ENCODE measurements at places on chromosomes 1 and 21.

- H3K4me1 ChIP-seq: peaks cover 1% of the 10 kb centered on the region
- H3K4me3 ChIP-seq: no peak overlapping the region
- DNase-seq: no peak
- H3K36me3 ChIP-seq: peaks cover 1% of the 10 kb centered on the region
- no peak overlapping the region for H3K27ac ChIP-seq
- peaks cover 35% of the 10 kb centered on the region for H3K27me3 ChIP-seq
Measured at GRCh38 chr21:35652196-35652595, 408.1 kb downstream of the SETD4 start.

DNA sequence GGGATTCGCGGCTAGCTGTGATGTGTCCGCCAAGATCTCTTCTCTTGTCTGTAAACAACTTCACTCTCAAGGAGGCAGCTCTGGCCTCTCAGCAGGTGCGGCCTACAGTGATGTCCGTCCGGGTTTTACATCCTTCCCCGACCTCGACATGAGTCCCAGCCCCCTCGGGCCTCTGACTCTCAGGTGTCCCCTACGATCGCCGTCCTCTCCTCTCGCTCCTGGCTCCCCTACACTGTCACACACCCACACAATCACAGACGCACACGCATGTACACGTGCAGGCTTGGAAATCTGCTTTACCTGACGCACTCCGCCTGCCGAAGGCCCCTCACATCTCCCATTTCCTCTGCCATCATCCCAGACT is 797 bp upstream of the RSPH1 start:
- peak overlapping the region; percentile 85 for H3K27ac ChIP-seq
- H3K27me3 ChIP-seq: peaks cover 4% of the 10 kb centered on the region
- DNase-seq: no peak
- H3K4me1 ChIP-seq: peaks cover 21% of the 10 kb centered on the region
- peak overlapping the region; percentile 88 for H3K4me3 ChIP-seq

- H3K36me3 ChIP-seq: no peaks in the 10 kb centered on the region
- H3K27me3 ChIP-seq: no peaks in the 10 kb centered on the region
- H3K4me3 ChIP-seq: no peak overlapping the region
- DNase-seq: no peak
- no peak overlapping the region for H3K27ac ChIP-seq
- peaks cover 14% of the 10 kb centered on the region for H3K4me1 ChIP-seq
Measured at GRCh38 chr1:229185963-229186362, 84.9 kb upstream of the RAB4A start.

- H3K27ac ChIP-seq: no peak overlapping the region
- no peak for DNase-seq
- H3K36me3 ChIP-seq: no peaks in the 10 kb centered on the region
- H3K27me3 ChIP-seq: peaks cover 5% of the 10 kb centered on the region
Measured at GRCh38 chr1:7252411-7253117, 467.3 kb downstream of the CAMTA1 start.

DNA sequence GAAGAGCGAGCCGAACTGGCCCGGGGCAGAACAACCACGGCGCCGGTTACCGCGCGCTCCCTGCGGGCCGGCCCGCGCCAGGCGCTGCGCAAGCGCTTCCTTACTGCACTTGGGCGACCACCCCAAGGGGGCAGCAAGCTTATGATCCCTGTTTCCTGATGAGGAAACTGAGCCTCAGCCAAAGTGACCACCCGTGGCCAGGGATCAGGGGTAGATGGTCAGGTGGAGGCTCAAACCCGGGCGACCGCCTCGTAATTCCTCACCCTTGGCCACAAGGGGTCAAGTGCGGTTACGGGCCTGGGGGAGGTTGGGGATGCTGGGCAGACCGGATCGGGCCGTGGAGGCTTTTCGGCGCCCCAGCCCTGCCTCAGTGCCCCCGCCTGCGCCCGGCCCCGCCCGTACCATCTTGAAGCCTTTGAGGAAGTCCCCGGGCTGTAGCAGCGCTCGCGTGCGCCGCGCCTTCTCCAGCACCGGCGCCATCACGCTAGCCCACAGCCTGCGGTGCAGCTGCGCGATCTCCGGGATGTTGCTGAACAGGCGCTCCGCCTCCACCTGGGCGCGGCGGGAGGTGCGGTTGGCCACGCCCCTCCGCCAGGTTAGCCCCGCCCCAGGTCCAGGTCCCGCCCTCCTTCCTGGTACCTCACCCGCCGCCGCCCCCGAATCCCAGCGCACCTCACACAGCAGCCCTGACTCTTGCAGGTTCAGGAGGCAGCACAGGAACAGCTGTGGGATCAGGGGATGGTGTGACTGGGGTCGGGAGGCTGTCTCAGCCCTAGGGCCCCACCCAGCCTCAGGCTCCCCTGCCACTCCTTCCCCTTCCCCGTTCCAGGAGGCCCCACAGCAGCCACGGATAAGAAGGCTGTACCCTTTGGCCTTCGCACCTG is 5.4 kb upstream of the TNFRSF25 start:
- H3K27ac ChIP-seq: no peak overlapping the region
- no peaks in the 10 kb centered on the region for H3K36me3 ChIP-seq
- no peak overlapping the region for H3K4me3 ChIP-seq
- no peaks in the 10 kb centered on the region for H3K27me3 ChIP-seq
- peaks cover 1% of the 10 kb centered on the region for H3K4me1 ChIP-seq

GRCh38 chr1:104706631-104707147 is 957.0 kb downstream of the AMY1C start:
- H3K27ac ChIP-seq: no peak overlapping the region
- H3K4me1 ChIP-seq: peaks cover 3% of the 10 kb centered on the region
- no peak overlapping the region for H3K4me3 ChIP-seq
- no peaks in the 10 kb centered on the region for H3K27me3 ChIP-seq

DNA sequence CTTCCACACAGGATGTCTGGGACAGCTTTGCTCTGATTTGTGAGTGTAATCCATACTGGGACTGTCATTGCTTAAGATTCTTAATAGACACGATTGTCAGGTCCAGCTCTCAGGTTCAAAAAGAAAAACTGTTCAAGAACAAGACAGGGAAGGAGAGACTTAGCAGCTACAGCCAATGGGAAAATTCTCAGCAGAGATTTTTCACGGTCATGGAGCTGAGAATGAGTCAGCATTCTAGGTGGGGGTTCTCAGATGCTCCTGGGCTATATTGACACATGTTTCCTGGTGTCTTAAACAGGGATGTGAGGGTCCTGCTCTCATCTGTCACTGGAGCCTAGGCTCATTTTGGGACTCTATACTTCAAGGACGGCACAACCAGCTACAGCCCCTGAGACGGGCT is 318.3 kb downstream of the RRAGC start:
- H3K4me3 ChIP-seq: no peak overlapping the region
- no peak for DNase-seq
- H3K36me3 ChIP-seq: no peaks in the 10 kb centered on the region

- no peaks in the 10 kb centered on the region for H3K27me3 ChIP-seq
- no peaks in the 10 kb centered on the region for H3K4me1 ChIP-seq
- no peak for DNase-seq
Measured at GRCh38 chr1:59214248-59215208, 82.4 kb upstream of the FGGY start.

- H3K36me3 ChIP-seq: no peaks in the 10 kb centered on the region
- H3K4me1 ChIP-seq: no peaks in the 10 kb centered on the region
- DNase-seq: no peak
- H3K27me3 ChIP-seq: peaks cover 8% of the 10 kb centered on the region
- H3K27ac ChIP-seq: no peak overlapping the region
- H3K4me3 ChIP-seq: no peak overlapping the region
Measured at GRCh38 chr1:227913764-227914721, 33.7 kb downstream of the WNT9A start.

- H3K36me3 ChIP-seq: no peaks in the 10 kb centered on the region
- no peak overlapping the region for H3K4me3 ChIP-seq
- H3K27ac ChIP-seq: no peak overlapping the region
- H3K4me1 ChIP-seq: peaks cover 7% of the 10 kb centered on the region
- no peak for DNase-seq
Measured at GRCh38 chr1:243474136-243474881, 218.5 kb downstream of the SDCCAG8 start.

GRCh38 chr1:5424802-5425703 is 567.2 kb downstream of the NPHP4 start:
- peaks cover 36% of the 10 kb centered on the region for H3K27me3 ChIP-seq
- no peak overlapping the region for H3K27ac ChIP-seq
- H3K4me1 ChIP-seq: peaks cover 17% of the 10 kb centered on the region
- no peak overlapping the region for H3K4me3 ChIP-seq

- peak; percentile 11 for DNase-seq
- peaks cover 11% of the 10 kb centered on the region for H3K27me3 ChIP-seq
- peak overlapping the region; percentile 71 for H3K4me3 ChIP-seq
- H3K4me1 ChIP-seq: no peaks in the 10 kb centered on the region
- no peaks in the 10 kb centered on the region for H3K36me3 ChIP-seq
- no peak overlapping the region for H3K27ac ChIP-seq
Measured at GRCh38 chr1:7680207-7680954, 90.7 kb upstream of the VAMP3 start.

DNA sequence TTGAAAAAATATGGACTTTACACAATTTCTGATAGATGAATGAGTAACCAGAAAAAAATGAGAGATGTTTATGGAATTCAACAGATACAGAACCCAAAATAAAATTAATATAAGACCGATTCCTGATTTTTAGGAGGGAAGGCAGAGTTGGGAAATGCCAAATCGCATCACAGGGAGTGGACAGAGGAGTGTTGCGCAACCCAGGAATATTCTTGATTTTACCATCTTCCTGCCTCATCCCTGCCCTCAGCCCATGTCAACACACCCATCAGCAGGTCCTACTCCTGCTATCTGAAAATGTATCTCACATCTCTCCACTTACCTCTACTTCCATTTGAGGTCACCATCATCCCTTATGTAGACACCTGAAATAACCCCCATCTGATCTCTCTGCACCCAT is 221.0 kb downstream of the DSCAM start:
- no peak for DNase-seq
- no peak overlapping the region for H3K4me3 ChIP-seq
- no peaks in the 10 kb centered on the region for H3K36me3 ChIP-seq
- no peaks in the 10 kb centered on the region for H3K4me1 ChIP-seq
- H3K27me3 ChIP-seq: no peaks in the 10 kb centered on the region
- H3K27ac ChIP-seq: no peak overlapping the region

DNA sequence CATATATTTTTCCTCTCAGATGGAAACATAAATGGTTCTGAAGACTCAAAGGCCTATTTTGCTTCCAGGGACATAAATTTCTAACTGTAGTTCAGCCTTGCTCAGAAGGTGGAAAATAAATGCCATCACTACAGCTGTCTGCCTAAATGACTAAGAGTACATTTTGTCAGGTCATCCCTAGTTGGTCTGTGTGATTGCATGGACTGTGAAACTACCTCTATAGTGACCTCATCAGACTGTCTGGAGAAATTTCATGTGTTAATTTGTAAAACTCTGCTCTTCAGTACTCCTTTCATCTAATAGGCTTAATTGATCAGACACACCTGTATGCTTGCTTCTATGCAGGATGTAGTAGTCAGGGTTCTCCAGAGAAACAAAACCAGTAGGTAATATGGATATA is 886.9 kb downstream of the AMY1C start:
- H3K36me3 ChIP-seq: no peaks in the 10 kb centered on the region
- H3K27ac ChIP-seq: no peak overlapping the region
- no peak overlapping the region for H3K4me3 ChIP-seq
- DNase-seq: no peak

DNA sequence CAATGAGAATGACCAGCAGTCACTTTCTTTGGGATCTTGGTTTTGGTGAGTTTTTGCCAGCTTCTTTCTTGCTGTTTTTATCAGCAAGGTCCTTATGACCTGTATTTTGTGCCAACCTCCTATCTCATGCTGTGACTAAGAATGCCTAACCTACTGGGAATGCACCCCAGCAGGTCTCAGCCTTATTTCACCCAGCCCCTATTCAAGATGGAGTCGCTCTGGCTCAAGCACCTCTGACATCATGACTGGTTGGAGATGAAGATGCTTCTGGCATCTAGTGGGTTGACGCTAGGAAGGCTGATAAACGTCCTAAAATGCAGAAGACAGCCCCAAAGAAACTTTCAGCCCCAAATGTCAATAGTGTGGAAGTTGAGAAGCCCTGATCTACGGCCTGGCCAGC is 33.6 kb upstream of the NHLH2 start:
- H3K36me3 ChIP-seq: no peaks in the 10 kb centered on the region
- H3K4me1 ChIP-seq: no peaks in the 10 kb centered on the region
- peaks cover 6% of the 10 kb centered on the region for H3K27me3 ChIP-seq
- no peak overlapping the region for H3K27ac ChIP-seq
- DNase-seq: no peak

DNA sequence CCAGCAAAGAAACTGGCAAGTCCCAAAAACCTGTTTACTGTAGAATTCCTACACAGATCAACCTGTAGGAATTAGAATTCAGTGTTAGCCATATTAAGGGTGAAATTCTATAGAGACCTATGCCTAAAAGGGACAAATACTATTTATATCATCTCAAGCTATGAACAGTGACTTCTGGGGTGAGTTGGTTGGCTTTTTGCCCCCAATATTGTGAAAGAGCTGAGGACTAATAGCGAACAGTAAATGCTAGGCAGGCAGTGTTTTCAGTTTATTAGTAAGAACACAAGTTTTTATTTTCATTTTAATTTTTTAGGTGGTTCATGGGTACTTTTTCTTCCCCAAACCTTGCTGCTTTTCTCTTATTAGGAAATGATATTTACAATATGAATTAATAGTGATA is 15.3 kb downstream of the SLC16A4 start:
- no peaks in the 10 kb centered on the region for H3K27me3 ChIP-seq
- H3K4me3 ChIP-seq: no peak overlapping the region
- H3K4me1 ChIP-seq: peaks cover 3% of the 10 kb centered on the region
- DNase-seq: no peak

- no peak overlapping the region for H3K4me3 ChIP-seq
- H3K27me3 ChIP-seq: no peaks in the 10 kb centered on the region
- DNase-seq: no peak
- no peaks in the 10 kb centered on the region for H3K36me3 ChIP-seq
Measured at GRCh38 chr1:115280064-115280463, 58.0 kb downstream of the NGF start.

DNA sequence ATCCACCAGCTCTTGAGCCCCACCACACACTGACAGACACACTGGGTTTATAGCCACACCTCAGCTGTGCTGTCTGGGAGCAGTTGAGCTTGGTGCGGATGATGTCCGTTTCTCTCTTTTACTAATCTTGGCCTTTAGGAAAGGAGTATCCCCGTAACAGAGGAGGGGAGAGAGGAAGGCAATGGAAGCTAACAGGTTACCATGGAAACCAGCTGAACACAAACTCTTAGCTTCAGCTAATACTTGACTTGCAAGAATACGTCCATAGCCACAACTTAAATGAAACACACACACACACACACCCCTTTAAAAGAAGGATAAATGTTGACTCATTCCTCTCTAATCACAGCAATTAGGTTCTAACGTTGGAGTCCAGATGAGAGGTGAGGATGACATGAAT is 28.0 kb upstream of the LRRN2 start:
- no peak overlapping the region for H3K27ac ChIP-seq
- H3K36me3 ChIP-seq: no peaks in the 10 kb centered on the region
- H3K4me3 ChIP-seq: no peak overlapping the region
- peaks cover 46% of the 10 kb centered on the region for H3K27me3 ChIP-seq

DNA sequence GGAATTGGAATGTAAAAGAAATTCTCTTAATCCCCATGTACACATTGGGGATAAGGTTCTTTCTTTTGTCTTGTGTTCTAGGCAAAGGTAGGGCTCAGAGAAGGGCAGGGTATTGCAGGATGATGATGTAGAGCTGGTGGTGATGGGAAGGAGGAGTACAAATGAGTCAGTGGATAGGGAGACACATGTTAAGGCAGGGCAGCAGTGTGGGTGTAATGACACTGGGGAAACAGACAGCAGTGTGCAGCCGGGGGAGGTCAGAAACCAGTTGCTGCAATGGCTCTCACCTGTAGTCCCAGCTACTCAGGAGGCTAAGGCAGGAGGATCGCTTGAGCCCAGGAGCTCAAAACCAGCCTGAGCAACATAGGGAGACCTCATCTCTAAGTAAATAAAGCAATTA is 5.1 kb downstream of the NLRP3 start:
- H3K27ac ChIP-seq: no peak overlapping the region
- H3K36me3 ChIP-seq: no peaks in the 10 kb centered on the region
- H3K4me3 ChIP-seq: no peak overlapping the region

Data from T-helper 2 cell treated with Interferon-gamma antibody and Interleukin-4, amounts not matched to agents 5 μg/mL and 100 μg/mL, for 36 hours (primary cell).